SW 1271 (cell line): ENCODE measurements at places on chromosomes 6 and 20.

- no peak for DNase-seq
Measured at GRCh38 chr6:112343977-112344376, 3.2 kb upstream of the RFPL4B start.

GRCh38 chr6:156925718-156926607 is 148.8 kb downstream of the ARID1B start:
- DNase-seq: no peak

DNA sequence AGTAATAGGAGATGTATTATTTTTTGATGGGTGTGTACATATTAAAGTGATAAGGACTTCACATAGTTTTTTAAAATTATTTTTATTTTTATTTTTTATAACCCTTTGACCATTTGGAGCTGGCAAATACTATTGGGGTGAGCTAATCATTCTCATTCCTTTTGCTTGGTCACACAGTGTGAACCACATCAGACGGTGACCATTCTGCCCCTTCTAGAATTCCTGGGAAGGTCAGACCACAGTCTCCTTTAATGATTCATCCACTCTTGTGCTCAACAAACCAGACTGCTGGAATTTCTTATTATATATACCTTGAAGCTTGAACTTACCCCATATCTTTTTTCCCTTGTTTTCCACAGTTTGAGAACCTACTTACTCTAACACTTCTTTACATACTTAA is 23.9 kb upstream of the PRL start:
- no peak for DNase-seq

DNA sequence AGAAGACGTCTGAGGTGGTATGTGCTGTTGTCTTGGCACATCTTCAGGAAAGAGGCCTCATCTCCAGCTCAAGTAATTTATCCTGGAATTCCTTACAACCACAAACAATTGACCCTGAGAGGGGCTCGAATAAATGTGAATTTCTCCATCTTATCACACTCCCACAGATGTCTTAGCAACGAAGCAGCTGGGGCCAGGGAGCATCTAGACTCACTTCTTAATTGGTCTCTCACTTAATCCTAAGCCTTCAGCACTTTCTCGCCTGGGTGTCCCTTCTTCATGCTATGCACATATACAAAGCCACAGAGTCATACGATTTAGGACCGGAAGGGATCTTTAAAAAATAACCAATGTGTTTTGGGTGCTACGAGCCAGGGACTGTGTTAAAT is 27.1 kb downstream of the PCK1 start:
- DNase-seq: no peak

DNA sequence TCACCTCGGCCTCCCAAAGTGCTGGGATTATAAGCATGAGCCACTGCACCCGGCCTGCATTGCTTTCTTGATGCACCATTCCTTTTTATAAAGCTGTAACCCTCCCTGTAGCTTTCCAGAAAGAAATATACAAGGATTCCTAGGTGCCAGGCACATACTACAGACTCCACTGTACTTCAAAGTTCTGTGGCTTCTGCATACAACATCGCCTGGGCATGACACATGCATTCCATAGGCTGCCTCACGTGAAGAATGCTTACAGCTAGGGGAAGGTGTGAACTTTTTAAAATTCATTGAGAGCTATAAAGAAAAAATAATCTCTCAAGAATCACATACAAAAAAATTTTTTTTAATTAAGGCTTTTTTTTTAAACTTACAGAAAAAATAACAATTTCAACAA is 50.2 kb downstream of the TRAM2 start:
- no peak for DNase-seq

GRCh38 chr20:49394264-49394663 is 88.2 kb downstream of the KCNB1 start:
- DNase-seq: no peak

- DNase-seq: no peak
Measured at GRCh38 chr20:14996883-14997672, 659.7 kb upstream of the FLRT3 start.

GRCh38 chr6:48397887-48398286 is 286.9 kb upstream of the PTCHD4 start:
- no peak for DNase-seq

DNA sequence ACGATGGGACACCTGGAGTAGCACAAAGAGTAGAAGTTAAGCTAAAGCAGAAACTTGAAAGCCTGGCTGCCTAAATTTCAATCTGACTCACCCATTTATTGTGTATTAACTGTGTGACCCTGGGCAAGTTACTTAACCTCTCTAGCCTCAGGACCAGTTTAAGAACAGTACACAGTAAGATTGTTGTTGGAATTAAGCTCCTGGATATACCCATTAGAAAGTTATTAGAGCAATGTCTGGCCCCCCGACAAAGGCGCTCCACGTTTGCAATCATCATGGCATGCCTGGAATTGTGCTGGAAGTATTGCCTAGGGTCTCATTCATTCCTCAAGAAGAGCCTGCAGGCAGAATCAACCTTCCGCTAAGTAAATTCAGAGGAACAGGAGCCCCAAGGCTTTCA is 1.4 kb downstream of the SDC4 start:
- no peak for DNase-seq

DNA sequence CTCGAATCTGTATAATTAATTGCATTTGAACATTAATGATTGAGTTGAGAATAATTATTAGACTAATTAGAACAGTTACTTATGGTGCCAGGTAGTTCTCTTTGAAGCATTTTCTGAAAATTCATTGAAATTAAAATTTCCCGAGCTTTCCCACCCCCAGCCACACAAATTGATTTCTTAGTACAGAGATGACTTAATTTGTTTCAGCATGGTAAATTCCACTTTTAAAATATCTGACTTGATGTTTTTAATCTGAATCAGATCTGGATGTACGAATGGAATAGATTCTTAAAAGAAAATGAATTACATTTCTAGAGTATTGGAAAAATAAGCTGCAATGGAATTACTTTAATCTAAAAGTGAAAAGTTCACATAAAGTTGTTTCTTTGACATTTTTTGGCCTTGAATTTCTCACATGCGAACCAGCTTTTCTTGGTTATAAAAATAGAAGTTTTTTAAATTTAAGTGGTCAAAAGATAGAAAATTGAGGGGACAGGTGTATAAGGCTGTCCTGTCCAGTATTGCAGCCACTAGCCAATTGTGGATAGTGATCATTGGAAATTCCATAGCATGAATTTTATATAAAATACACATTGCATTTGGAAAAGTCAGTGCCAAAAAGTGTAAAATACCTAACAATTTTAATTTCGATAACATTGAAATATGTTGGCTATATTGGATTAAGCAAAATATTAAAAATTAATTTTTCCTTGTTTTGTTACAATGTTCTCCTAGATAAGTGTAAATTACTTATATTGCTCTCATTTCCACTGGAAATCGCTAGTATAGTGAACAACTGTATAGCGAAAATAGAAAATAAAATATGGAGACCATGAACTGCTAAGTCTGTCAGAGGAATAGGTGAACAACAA is 102.9 kb downstream of the OR2B2 start:
- no peak for DNase-seq

DNA sequence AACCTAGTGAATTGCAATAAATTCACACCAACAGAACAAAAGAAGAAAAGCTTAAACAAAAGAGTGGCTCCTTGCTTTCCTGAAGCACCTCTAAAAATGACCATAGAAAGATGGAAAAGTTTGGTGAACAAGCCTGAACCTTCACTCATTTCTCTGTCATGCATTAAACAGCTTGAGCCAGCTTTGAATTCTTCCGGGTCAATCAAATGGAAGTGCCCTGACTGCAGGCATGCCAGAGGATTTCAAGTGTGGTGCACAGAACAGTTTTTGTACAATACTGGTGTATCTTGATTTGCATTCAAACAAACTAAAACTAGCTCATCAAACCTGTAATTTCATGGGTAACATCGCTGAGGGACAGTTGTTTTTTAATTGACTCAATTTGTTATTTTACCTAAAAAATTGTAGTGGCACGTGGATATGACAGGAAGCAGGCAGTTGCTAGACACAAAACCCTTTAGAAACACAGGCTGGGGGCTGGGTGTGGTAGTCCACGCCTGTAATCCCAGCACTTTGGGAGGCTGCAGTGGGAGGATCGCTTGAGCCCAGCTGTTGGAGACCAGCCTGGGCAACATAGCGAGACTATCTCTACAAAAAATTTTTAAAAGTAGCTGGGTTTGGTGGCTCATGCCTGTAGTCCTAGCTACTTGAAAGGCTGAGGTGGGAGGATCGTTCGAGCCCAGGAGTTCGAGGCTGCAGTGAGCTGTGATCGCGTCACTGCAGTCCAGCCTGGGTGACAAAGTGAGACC is 9.1 kb downstream of the CASS4 start:
- DNase-seq: no peak

DNA sequence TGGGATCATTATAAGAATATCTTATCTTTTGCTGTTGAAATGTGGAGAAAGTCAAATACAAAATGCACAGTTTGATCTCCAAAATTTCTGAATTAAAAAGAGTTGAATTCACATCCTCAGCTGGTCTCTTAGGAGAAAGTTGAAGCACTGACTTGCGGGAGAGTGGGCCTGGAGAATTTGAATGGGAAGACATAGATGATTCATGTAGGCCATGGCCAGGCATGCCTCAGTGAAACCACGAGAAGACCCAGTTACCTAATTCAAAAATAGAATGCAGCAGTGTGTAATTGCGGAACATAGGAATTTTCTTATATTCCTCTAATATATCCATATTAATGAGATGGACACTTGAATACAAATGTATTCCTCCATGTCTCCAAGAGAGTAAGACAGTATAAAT is 53.0 kb upstream of the DTNBP1 start:
- DNase-seq: no peak

- DNase-seq: no peak
Measured at GRCh38 chr20:37223053-37223452, 38.6 kb downstream of the GHRH start.

DNA sequence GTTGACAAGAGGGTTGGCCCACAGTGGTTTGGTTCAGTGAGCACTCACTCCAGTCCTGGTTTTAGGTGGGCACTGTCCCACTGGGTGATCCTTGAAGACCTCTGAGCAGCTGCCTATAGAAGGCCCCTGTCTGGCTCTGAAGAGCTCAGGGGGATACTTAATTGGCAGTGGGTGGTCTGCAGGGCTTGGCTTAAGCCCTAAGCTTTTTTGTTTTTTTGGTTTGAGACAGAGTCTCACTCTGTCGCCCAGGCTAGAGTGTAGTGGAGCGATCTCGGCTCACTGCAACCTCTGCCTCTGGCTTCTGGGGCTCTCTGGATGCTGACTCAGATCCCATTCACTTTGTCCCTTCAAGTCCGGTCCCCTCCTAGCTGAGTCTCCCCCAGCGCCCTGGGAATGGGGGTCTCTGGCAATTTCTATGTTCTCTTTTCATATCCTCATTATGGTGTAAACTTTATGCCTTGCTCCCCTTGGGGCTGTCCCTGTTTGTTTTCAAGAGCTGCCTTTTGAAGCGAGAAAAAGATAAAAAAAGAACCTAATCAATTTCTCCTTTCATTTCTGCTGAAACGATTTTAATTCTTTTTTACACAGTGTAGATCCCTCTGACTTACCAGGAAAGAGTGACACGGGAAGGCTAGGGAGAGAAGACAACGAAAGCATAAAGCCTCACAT is 12.2 kb upstream of the KCNG1 start:
- DNase-seq: no peak

GRCh38 chr6:19852927-19853326 is 15.8 kb downstream of the ID4 start:
- no peak for DNase-seq

DNA sequence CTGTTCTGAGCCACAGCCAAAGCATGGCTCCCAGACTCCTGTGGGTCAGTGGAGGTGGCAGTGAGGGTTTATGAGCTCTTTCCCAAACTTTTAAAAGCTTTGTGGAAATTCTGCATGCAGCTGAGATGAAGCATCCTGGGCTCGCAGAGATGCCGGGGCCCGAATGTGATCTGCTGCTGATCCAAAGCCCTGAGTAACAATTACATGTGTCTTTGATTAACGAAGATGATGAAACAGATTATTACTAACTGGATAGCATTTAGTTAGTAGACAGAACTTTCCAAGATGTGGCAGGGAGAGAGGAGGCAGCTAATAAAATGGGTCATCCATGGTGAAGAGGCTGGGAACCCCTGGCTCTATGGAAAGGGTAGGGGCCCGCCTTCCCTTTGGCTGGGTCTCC is 43.9 kb upstream of the MDFI start:
- DNase-seq: no peak

DNA sequence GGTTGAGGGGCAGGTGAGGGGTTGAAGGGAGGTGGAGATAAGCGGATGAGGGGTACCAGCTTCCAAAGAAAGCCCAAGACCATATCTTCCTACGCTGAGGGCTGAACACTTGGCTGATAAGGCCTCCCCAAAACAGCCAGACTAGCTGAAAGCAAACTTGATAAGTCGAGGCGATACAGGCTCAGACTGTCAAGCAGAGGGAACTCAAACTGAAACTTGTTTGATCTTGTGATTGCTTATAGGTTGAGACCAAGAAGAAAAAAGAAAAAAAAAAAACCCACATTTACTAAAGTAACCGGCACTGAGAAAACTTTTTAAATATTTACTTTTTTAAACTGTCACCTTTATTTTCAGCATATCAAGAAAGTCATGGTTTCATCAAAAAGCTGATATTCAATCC is 73.6 kb downstream of the TRERF1 start:
- DNase-seq: no peak

DNA sequence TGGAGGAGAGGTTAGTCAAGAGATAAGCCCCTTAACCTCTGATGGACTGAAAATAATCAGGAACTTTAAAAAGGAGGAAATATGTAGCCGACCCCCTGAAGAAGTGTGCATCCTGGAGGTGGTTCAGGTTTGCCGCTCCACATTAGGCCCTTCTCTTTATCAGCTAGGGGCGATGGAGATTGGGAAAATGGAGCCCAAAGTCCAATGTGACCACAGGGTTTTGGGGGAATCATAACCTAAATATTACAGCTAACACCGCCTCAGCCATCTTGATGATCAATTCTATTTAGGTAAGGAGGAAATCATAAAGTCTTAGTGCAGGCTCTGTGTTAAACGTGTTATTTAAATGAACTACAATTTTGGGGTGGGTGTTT is 1.2 kb downstream of the OGFRL1 start:
- no peak for DNase-seq

DNA sequence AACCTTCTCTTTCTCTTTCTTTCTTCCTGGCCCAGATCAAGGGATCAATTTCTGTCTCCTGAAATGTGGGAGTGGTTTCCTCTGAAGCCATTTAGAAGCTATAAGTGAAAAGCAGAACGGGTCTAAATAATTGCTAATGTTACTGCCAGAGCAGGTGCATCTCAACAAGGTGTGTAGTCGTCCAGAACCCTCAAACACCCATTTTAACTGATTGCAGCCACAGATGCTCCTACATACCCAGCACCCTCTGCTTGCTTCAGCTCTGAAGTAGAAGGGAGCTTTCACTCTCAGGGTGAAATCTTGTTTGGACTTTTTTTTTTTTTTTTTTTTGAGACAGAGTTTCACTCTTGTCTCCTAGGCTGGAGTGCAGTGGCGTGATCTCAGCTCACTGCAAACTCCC is 592.1 kb upstream of the ARID1B start:
- no peak for DNase-seq

- no peak for DNase-seq
Measured at GRCh38 chr6:101851911-101852310, 458.4 kb downstream of the GRIK2 start.

DNA sequence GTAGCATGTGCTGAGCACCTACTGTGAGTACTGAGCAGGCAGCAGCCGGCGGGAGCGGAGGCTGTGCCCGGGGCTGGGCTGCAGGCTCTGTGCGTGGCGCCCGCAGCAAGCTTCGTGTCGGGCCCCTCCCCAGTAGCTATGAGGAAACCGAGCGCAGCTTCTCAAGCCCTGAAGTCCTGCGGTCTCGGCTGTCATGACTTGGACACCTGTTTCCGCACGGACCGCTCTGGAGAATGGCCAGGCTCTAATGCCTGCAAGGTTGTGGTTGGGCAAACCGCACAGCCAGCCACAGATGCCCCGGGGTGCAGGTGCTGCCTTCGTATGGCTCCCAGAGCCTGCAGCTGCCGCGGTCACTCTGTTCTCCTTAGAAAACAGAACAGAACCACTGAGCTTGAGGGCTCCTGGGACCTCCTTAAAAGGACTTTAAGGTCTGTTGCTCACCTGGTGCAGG is 33.7 kb downstream of the PYGB start:
- DNase-seq: no peak
